ENCODE measurements at places on chromosomes 2 and 18.

- DNase-seq = no peak
Measured at GRCh38 chr2:238857959-238858358, 10.1 kb downstream of the TWIST2 start.

DNA sequence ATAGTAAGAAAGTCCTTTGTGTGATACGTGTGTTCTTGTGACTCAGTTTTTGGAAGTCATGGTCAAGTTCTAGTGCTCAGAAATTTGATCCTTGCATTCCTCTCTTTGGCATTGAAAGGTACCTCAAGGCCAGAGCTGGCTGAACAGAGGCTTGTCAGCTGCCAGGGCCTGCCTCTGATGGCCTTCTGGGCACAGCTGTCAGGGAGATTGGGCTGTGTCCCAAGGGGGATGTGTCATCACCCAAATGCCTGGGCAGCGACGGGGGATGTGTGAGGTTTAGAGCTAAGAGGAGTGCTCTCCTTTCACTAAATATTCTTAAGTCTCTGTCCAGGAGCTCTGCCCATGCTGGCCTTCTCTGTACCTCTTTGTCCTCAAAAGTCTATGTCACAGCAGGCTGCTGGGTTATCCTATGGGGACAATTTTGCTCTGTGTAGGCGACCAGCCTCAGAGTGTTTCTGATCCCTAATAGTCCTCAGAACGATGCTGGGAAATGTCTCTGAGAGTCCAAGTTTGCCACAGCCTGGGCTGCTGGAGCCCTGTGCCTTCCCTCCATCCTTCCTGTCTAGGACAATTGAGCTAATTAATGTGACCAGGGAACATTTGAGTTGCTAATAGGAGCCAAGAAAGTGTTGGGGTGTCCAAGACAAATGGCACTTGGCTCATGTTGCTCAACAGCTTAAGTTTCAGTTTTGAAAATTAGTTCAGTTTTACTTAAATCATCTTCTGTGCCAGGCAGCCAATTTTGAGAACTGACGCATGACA, 115.4 kb upstream of the ZNF521 start:
- no peak for DNase-seq

- peak; percentile 47 for DNase-seq
Measured at GRCh38 chr18:46148810-46149209, 44.6 kb downstream of the HAUS1 start.

- no peak for DNase-seq
Measured at GRCh38 chr2:232236200-232236599, 142.4 kb upstream of the ALPP start.

GRCh38 chr2:172672114-172672513, 63.5 kb upstream of the RAPGEF4 start:
- DNase-seq = no peak

DNA sequence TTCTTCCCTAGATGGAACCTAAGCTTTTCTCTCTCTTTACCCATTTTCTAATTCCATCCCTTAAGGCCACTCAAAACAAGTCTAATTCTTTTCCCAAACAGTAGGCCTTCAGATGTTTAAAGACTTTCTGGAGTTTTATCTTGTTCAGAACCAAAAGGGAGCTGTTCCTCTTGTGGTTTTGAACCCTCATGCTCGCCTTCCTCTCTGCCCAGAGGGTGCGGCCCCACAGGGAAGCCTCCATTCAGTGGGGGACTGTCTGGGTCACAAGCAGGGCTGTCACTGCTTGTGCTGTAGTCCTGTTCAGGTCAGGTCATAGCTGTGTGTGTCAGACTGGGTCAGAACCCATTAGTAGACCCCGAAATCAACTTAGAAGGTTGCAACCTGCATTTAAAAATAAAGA, 56.5 kb downstream of the TET3 start:
- DNase-seq = no peak

- DNase-seq = no peak
Measured at GRCh38 chr18:33875029-33875565, 297.1 kb downstream of the ASXL3 start.

DNA sequence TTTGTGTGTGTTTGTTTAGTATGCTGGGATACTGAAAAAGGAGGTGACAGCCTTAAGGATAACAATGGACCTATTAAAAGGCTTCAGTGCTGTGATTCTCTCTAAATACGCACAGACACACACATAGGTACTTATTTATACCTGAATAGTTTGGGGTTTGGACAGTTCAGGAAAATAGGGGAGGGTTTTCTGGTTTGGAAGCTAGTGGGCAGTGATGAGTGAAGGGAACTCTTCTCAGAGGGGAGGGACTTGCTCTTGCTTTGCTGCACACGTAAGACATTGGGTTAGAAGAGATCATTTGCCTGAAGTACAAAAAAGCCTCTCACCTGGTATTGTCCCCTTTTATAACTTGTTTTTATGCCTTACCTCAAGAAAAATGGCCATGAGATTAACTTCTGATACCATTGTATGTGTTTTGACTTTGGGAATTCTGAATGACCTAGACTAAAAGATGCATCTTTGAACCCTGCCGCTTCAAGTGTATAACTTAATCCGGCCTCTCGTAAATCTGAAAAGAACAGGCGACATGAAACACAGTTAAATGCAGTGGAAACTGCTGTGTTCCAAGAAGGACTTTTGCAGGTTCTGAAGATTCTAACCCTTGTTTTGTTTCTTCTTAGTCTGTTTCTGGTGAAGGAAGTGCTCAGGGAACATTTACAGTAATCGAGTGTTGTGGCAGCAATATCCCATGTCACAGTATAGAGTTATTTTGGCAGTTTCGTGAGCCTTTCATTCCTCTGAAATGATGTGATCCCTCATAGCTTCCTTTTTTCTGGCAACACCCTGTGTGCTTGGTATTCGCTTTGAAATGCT, 2.5 kb downstream of the CRIM1 start:
- no peak for DNase-seq

GRCh38 chr2:197495433-197496134, 4.1 kb downstream of the HSPD1 start:
- DNase-seq = no peak

GRCh38 chr2:28801726-28802125, 8.9 kb upstream of the SPDYA start:
- DNase-seq = no peak

GRCh38 chr2:19810637-19811036, 91.1 kb downstream of the TTC32 start:
- DNase-seq = no peak

- DNase-seq = no peak
Measured at GRCh38 chr2:168970711-168971233, 60.4 kb downstream of the ABCB11 start.

GRCh38 chr2:45282646-45283045, 273.4 kb upstream of the SIX2 start:
- no peak for DNase-seq

DNA sequence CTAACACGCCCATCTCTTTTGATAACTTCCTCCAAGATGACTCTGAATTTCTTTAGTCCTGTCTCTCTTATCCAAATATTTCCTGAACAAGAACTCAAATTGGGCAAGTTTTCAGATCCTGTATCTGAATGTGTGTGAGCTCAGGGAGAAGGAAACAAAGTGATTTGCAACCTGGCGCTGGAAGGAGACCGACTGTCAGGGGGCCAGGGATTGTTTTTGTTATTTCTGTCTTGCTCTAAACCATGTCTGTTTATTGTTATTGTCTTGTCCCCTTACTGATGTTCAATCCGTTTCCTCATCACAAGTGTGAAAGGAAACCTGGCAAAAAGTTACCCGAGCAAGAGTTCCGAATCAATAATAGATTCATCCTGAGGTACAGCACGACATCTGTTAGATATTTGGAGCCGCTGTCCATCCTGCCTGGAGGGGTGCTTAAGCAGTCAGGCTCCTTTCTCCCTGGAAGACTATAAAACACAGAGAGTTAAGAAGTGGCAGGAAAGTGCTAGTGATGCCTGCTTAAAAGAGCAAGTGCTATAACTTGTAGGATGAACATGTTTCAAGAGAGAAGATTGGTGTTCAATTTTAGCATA, 132.5 kb upstream of the OSR1 start:
- no peak for DNase-seq

- peak; percentile 41 for DNase-seq
Measured at GRCh38 chr2:23351388-23352141, 33.4 kb upstream of the KLHL29 start.

- DNase-seq = no peak
Measured at GRCh38 chr2:159133797-159134196, 152.7 kb downstream of the WDSUB1 start.

DNA sequence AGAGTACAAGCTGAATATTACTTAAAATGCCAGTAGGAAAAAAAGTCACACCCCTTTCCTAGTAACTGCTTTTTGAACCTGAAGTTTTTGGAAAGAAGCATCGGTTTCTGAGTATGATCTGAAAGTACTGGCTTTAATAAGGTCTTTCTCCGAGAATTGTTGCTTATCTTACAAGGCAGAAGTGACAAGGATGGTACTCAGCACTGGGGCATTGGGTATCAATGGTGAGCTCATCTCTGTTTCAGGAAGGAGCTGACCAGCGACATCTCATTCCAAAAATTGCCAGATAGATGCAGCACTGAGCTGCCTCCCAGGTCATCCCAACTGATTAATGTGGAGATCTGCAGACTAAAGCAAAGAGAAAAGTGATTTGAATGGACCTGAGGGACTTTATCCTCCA, 85.4 kb downstream of the FMNL2 start:
- DNase-seq = no peak

GRCh38 chr2:236976266-236977062, 109.2 kb upstream of the COPS8 start:
- no peak for DNase-seq

DNA sequence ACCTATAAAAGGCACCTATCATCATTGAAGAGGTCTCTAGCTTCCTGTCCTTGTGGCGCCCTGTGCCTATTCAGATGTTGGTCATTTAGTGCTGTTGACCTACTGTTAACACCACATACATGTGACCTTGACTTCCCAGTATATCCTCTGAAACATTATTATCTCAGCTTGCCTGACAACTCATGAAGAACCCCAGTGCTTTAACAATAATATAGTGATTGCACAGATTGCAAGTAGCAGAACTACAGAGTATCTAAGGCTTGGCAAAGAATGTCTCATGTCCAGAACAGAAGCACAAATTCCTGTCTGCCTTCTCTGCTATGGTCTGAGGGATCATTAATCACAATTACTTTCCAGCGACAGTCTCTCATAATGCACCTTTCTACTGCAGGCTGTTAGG, 165.3 kb downstream of the LCLAT1 start:
- DNase-seq = no peak

DNA sequence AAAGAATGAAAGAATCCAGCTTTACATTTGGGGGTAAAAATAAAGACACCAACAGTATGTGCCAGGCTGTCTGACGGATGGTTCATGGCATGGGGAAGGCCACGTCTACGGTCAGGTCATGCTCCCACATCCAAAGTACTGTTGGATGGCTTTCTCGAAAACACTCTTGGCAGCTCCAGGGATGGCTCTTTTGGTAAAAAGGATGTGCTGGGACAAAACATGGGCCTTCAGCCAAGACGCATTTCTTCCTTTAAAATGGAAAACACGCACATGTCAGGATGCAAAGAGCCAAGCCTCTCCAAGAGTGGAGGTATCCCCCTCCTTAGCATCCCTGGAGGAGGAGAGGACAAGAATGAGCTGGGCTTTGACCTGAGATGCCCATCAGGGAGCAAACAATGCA, 376.5 kb upstream of the KLHL29 start:
- DNase-seq = no peak

- DNase-seq = no peak
Measured at GRCh38 chr2:215636816-215637215, 200.9 kb upstream of the FN1 start.

GRCh38 chr2:241456546-241456945, 51.8 kb downstream of the STK25 start:
- DNase-seq = no peak

DNA sequence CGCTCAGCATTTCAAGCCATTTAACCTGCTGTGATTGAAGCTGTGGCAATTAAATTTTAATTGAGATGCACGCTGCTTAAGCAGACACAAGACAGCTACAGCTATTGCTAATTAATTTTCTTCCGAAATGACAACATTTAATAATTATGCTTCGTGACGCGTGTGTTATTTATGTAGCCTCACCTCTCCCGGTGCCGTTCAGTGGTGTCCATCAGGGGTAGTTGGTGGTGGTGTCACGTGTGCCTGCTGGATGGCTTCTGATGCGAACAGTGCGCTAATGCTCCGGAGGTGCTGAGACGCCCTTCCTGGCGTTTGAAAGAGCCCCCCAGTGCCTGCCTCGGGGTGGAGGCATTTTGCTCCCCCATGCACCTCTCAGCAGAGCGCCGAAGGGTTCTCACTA, 39.5 kb downstream of the GLI2 start:
- no peak for DNase-seq

GRCh38 chr2:120368086-120368485, 22.1 kb downstream of the INHBB start:
- DNase-seq = no peak

- DNase-seq = no peak
Measured at GRCh38 chr2:23286758-23287704, 97.9 kb upstream of the KLHL29 start.

DNA sequence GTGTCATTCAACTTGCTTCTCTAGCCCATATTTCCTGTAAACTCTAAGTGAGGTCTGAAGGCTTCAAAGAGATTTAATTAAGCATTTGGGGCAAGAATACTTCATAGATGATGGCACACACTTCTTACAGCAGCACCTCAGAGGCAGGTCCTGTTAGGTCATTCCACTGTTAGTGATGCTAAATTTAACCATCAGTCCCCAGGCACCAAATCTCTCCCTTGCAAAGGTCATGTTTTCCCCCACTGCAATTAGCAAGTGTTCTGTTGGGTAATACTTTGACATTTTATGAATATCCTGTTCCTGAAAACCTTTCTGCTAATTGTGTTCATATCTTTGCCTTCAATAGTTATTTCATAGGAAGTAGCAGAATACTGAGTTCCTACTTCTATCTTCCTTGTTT, 117.0 kb downstream of the STK39 start:
- DNase-seq = no peak

- no peak for DNase-seq
Measured at GRCh38 chr2:145744541-145745386, 1224.8 kb upstream of the ZEB2 start.

- DNase-seq = no peak
Measured at GRCh38 chr2:204827701-204828590, 282.7 kb downstream of the PARD3B start.
